ENCODE measurements at places on chromosomes 2 and 18. TPM values are rescaled to one million over a fixed set of nuclear protein-coding genes. Genes with fewer than 3 reads are reported as not detected.

EFEMP1 gene
- 296 TPM for total RNA-seq

USP40 gene
- total RNA-seq, result 14.7 TPM

ARHGEF33 gene
- total RNA-seq, result 0.88 TPM

COL3A1 gene
- total RNA-seq, result 113 TPM

RAB31 gene
- total RNA-seq, result 98.1 TPM

GRCh38 chr18:58953627-58954026 is 89.0 kb downstream of the ZNF532 start:
- H3K27ac ChIP-seq, result no peak overlapping the region
- DNase-seq, result no peak
- no peaks in the 10 kb centered on the region for H3K36me3 ChIP-seq

DNA sequence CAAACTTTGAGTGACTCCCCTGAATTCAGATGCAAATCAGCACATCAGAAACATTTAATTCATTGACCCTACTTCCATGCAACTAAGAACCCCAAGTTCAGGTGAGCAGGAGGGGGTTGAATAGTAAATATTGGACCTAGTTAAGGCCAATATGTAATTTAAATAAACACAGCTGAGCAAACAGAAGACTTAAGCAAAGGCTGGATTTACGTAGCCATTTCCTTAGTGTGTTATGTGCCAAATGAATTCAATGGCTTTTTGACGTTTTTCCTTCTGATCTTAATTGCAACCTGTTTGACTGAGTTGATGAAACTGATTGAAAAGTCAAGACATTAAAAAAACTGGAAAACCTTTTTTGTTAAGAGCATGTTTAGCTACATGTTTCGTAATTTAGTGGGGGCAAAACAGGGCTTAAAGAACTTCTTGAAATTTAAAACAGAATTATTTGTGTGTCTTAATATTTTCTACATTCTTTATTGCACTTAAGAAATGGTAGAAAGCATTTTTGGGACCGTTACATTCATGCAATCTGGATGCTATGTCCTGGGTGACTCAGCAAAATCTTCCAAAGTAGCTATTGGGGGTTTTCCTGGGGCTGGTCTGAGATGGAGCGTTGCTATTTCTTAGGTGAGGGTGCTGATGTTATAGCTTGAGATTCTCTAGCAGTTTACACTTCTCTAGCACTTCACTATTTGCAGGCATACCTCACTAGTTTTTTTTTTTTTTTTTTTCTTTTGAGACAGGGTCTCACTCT is 25.5 kb upstream of the KCNE4 start:
- H3K36me3 ChIP-seq, result no peaks in the 10 kb centered on the region
- H3K4me3 ChIP-seq, result no peak overlapping the region
- H3K4me1 ChIP-seq, result no peaks in the 10 kb centered on the region
- H3K27me3 ChIP-seq, result no peaks in the 10 kb centered on the region
- no peak for DNase-seq

GRCh38 chr2:177484180-177484795 is 91.7 kb downstream of the AGPS start:
- H3K4me3 ChIP-seq, result no peak overlapping the region
- H3K27me3 ChIP-seq, result no peaks in the 10 kb centered on the region
- H3K36me3 ChIP-seq, result no peaks in the 10 kb centered on the region
- H3K4me1 ChIP-seq, result no peaks in the 10 kb centered on the region
- DNase-seq, result no peak
- H3K27ac ChIP-seq, result no peak overlapping the region

- DNase-seq, result no peak
- no peaks in the 10 kb centered on the region for H3K27me3 ChIP-seq
- no peak overlapping the region for H3K4me3 ChIP-seq
- H3K4me1 ChIP-seq, result no peaks in the 10 kb centered on the region
Observed at GRCh38 chr18:9321017-9321452, 13.5 kb upstream of the TWSG1 start.
